ENCODE measurements at places on chromosomes 3 and 15.

DNA sequence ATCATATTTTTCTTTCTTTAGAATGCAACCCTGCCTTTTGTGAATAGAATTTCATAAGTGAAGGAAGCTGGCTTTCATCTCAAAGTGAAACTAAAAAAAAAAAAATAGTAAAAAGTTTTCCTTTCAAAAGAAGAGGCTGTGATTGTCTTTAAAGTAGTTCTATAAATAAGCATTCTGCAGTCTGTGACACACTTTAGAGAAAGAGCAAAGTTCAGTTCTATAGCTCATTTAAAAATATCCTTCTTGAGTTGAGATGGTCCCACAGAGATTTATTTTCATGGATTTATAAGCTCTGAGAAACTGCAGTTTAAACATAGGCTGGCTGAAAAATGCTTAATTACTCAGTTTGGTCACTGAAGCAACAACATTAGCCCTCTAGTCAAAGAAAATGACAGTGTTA lies 36.1 kb upstream of the CNTN6 start:
- no peak for DNase-seq

DNA sequence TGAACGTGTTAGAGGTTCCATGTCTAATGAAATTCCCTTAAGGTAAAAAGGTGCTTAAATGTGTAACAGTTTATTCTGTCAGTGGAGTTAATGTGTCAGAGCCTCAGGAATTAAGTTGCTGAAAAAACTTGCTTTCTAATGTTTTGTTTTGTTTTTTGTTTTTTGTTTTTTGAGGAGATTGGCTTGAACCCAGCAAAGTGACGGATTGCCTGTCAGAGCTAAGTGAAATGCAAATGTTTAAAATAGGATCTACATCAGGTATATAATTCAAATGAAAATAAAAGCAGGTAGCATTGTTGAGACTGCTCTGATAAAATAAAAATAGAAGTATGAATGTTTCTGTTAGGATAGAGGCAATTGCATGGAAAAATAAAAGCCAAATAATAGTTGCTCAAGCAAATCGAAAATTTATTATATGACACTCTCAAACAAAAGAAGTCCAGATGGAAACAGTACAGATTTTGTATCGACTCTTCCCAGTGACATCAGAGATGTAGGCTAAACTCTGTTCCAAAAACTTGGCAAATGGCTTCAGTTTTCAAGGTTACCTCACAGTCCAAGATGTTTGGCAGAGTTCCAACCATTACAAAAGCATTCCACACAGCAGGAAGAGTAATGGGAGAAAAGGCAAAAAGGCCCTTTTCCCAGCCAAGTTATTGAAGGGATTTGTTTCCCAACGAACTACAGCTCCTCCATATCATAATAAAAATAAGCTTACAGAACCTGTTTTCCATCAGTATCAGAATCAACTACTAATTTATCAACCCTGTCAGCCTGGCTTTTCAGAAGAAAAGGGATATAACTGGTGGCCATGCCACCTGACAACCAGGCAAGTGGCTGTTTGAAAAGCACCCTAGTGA lies 291.0 kb downstream of the TBL1XR1 start:
- DNase-seq: no peak

DNA sequence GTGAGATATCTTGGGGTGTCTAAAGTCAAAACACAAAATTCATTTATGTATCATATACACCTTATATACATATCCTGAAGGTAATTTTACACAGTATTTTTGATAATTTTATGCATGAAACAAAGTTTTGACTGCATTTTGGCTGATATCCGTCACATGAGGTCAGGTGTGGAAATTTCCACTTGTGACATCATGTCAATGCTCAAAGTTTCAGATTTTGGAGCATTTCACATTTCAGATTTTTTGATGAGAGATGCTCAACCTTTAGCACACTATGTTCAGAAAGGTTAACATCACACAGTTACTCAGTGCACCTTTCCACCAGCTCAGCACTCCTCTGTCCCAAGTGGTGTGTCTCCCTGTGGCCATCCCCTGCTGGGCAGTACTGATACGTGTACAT lies 37.7 kb upstream of the CPB1 start:
- no peak for DNase-seq

DNA sequence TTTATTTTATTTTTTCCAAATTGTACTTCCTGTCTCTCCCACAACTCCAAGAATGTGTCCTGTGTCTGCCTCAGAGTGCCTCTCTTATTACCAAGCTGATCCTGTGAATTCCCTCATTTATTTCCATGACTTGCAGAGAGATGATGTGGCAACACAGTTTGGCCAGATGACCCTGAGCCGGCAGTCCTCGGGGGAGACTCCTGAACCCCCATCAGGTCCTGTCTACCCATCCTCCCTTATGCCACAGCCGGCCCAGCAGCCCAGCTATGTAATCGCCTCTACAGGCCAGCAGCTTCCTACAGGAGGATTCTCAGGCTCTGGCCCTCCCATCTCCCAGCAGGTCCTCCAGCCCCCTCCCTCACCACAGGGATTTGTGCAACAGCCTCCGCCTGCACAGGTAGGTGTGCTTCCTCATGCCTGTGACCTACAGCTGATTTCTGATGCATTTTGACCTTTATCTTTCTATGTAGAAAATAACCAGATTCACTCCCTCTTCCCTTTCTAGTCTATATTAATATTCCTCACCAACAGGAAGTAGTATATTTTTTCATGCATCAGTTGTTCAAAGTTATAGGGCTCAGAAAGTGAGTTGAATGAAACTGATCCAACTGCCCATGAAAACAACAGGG lies 100.0 kb downstream of the ARPP21 start:
- no peak for DNase-seq

DNA sequence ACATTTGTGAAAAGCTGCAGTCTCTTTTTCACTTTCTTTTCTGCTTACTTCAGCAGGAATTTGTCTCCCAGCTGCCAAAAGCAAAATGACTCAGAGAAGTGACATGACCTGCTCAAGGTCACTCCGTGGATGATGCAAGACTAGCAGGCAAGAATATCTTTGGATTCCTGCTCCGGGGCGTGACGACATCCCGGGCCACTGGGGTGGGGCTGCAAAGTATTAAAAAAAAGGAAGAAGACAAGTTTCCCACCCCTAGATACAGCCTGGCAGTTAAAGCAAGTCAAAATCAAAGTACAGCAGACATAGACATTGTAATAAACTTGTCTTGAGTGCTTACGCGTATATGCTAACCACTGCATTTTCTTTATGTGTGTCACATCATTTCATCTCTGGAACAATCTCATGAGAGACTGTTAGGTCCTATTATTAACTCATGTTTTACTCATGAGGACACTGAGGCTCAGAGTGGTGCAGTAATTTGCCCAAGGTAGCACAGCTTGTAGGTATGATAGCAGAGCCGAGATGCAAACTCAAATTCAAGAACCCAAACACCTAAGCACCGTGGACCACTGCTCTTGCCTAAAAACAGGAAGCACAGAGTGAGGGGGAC lies 485.2 kb upstream of the PROK2 start:
- no peak for DNase-seq

GRCh38 chr3:11604139-11604892 lies 39.4 kb downstream of the VGLL4 start:
- no peak for DNase-seq

DNA sequence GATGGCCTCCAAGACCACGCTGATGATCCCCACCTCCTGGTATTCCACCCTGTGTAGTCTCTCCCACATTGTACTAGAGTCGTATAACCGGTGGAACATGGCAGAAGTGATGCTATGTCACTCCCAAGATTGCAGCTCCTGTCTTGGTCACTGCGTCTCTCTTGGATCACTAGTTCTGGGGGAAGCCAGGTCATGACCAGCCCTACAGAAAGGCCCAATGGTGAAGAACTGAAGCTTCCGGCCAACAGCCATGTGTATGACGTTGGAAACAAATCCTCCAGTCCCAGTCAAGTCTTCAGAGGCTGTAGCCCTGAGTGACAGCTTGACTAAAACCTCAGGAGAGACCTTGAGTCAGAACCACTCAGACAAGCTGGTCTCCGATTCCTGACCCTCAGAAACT lies 61.9 kb upstream of the FNDC3B start:
- DNase-seq: no peak
